ENCODE measurements at places on chromosomes 13 and 19.
A peak's percentile ranks its signal among the peaks of the same experiment; 100 is the strongest.

- DNase-seq = peak; percentile 26
Observed at GRCh38 chr13:19927117-19927748, 31.3 kb upstream of the ZMYM2 start.

GRCh38 chr19:50844296-50844935 is 10.3 kb upstream of the KLK3 start:
- DNase-seq = no peak

DNA sequence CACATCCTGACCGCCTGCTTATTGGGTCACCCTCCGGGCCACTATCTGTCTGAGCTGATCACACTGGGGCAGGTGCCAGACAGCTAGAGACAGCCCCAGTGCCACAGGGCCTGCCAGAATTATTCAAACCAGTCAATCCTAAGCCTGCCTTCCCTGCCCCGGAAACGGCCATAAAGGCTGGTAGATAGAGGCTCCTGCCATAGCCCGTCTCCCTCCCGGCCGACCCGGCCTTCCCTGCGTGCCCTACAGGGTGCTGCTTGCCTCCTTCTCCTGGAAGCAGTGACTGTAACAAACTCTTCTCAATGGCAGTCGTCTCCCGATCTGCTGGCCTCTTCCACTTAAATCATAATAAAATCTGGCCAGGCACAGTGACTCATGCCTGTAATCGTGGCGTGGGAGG is 158.6 kb upstream of the SOX1 start:
- DNase-seq = no peak

DNA sequence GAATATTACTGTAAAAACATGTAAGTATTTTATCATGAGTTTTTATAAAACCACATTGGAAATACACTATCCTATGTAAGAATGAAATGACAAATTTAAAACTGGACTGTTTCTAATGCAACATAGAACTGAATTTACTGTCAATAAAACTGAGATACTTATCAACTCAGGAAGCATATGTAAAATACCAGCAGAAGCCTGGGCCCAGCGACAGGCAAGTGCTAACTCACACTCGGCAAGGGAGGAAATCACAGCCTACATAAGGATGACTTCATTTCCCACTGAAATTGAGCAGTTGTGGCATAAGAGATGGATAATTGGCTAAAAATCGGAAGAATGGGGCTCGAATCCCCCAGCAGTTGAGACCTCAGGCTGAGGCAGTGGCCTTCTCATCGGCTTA is 12.1 kb downstream of the PROZ start:
- DNase-seq = no peak

DNA sequence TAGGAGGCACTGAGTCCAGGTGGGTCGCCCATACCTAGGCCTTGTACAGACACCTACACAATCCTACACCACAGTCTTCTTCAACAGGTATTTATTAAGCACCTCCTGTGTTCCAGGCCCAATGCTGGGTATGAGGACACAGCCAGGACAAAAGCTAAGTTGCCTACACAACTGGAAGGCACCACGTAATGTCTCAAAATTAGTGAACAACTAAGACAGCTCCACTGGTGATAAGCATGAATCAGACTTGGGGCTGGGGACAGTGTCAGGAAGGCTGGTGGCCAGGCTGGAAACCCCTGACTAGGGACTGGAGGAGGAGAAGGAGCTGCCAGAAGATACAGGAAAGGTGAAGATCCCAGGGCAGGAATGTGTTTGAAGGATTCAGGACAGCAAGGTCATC is 2.4 kb downstream of the SMIM24 start:
- no peak for DNase-seq

DNA sequence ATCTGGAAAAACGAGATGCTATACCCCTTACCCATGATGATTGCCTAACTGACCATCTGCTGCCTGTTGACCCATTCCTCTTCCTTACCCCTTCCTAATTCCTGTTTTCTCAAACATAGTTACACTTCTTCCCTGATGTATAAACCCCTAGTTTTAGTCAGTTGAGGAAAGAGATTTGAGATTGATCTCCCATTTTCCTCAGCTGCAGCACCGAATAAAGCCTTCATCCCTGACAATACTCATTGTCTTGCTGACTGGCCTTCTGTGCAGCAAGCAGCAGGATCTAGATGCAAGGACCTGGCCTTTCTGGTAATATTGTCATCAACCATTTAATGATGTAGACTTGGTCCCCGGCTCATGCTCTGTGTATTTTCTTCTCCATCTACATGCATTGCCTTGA is 999 bp upstream of the ZNF264 start:
- DNase-seq = no peak

GRCh38 chr19:10045371-10045770 is 32.1 kb downstream of the RDH8 start:
- DNase-seq = no peak

DNA sequence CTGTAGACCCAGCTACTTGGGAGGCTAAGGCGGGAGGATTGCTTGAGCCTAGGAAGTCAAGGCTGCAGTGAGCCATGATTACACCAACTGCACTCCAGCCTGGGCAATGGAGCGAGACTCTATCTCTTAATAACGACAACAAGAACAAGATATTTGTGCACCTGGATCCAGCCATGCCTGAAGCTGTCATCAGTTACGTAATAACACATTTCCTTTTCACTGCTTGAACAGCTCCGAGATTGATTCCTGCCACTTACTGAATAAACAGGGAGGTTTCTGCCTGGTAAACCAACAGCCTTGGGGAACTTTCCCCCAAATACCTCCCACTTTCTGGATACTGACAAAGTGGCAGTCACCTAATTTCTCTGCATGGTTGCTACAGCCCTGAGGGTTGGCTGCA is 5.4 kb downstream of the KANK2 start:
- DNase-seq = no peak

Measured in kidney capillary endothelial cell (primary cell).